Stimulated activated CD8-positive, alpha-beta memory T cell treated with anti-CD3 and anti-CD28 coated beads, Interleukin-2, amount 100 ng/mL, for 1 hour (primary cell): ENCODE measurements at places on chromosomes 13 and 19.

DNA sequence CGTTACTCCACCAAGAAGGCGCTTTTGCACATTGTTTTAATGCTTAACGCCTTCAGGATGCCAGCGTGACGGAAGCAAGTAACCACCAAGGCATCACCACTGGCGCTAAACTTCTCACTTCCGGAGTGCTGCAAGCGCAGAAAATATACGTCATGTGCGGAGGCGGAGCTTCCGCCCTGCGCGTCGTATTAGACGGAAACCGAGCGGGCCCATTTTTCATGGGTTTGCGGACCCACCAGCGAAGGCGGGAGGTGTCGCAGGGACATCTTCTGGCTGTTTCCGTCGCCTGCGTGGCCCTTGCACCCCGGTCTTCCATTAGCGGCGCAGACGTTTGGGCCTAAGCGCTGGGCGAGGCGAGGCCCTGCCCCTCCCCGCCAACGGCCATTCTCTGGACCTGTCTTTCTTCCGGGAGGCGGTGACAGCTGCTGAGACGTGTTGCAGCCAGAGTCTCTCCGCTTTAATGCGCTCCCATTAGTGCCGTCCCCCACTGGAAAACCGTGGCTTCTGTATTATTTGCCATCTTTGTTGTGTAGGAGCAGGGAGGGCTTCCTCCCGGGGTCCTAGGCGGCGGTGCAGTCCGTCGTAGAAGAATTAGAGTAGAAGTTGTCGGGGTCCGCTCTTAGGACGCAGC is at the start of gene ERCC5:
Gene ERCC5, plus strand, starts transcription at position 403 of the 631 bp plus-strand sequence. CDS start 235 bp downstream, outside the sequence.
- peak; percentile 93 for DNase-seq

DNA sequence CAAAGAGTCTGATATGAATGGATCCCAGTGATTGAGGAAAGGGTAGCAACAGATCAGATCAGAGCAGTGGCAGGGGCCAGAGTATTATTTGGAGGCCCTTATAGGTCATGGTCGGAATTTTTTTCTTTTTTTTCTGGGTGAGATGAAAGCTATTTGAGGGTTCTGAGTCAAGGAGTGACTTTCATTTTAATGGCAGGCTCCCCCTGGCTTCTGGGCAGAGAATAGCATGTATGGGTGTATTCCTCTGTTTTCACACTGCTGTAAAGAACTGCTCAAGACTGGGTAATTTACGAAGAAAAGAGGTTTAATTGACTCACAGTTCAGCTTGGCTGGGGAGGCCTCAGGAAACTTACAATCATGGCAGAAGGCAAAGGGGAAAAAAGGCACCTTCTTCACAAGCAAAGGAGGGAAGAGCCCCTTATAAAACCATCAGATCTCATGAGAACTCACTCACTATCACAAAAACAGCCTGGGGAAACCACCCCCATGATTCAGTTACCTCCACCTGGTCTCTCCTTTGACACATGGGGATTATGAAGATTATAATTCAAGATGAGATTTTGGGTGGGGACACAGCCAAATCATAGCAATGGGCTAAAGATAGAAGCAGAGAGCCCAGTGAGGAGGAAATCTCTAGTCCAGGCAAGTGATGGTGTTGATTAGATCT is 3.0 kb upstream of the SLC6A16 start:
- no peak for DNase-seq

DNA sequence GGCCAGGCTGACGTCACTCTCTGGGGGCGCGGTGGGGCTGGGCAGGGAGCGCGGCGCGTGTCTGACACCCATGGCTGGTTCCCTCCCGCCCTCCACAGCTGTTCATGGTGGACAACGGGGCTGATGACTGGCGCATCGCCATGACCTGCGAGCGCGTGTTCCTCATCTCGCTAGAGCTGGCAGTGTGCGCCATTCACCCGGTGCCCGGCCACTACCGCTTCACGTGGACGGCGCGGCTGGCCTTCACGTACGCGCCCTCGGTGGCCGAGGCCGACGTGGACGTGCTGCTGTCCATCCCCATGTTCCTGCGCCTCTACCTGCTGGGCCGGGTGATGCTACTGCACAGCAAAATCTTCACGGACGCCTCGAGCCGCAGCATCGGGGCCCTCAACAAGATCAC is 14.7 kb downstream of the KCNN1 start:
- no peak for DNase-seq

- DNase-seq, result no peak
Measured at GRCh38 chr19:51714848-51715247, 8.9 kb downstream of the HAS1 start.

GRCh38 chr19:611481-611868 is 21.8 kb downstream of the HCN2 start:
- DNase-seq, result no peak

- no peak for DNase-seq
Measured at GRCh38 chr13:32838945-32839344, 177.3 kb upstream of the KL start.

DNA sequence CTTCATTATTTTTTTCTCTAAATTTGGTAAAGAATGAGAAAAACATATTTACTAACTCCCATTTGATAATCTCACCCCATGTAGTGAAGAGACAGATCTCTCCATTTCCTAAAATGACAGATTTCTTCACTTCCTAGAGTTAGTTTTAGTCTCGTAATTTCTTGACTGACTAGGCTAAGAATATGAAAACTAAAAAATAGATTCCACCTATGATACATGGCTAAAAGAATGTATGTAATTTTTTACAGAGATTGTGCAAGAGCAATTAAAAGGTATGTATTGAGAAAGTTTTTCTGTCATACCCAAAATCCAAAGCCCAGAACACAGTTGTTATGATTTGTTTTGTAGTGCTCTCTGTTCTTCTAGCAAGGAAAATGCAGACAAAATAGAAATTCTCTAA is 9.5 kb downstream of the NALCN start:
- no peak for DNase-seq

GRCh38 chr19:3188627-3189596 is 3.2 kb downstream of the NCLN start:
- no peak for DNase-seq

GRCh38 chr13:106467427-106468122 is 67.9 kb downstream of the EFNB2 start:
- no peak for DNase-seq

DNA sequence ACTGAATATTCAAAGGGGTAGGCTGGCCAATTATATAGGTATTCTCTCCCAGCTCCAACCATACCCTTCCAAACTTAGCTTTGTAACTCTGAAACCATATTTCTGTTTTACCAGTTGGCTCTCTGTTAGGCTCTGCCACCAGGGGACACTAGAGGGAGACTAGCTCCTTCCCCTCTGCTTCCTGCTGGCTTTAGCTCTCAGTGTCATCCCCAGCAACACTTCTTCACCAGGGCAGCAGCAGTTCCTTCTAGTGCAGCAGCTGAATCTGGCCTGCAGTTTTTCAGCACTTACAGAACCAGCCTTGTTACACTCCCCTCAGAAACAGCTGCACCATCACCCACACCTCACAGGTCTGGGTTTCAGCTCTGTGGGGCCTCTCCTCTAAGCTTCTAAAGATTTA is 51.0 kb upstream of the DOCK9 start:
- no peak for DNase-seq

GRCh38 chr19:38290631-38291147 is 13.4 kb upstream of the C19orf33 start:
- no peak for DNase-seq

DNA sequence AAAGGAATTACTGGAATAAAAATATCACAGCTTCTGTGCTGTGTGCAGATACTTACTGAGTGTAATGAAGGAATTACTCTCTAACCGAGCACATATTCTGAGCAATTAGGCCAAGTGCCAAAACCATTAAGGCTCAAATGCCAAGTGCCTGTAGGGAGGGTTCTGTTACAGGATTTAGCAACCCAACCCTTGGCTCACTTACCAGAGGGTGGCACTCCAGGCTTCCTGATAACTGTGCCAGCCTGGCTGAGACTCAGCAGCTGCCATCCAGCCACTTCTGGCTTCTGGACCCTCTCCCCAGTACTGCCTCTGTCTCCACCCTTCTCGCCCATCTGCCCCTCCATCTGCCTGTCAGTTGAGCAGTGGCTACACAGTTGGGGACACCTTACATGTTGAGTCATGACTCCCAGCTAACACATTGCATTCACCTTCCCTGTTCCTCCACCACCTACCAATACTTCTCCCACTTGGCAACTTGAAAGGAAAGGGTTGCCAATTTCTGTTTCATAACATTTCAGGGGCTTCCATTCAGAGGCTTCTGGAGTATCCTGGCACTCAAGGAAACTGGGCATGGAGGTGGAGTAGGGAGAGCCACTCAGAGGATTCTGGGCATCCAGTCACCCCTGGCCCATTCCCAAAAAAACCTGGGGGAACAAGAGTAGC is 110.5 kb downstream of the COG6 start:
- no peak for DNase-seq

- DNase-seq, result no peak
Measured at GRCh38 chr19:45153339-45154063, 7.3 kb downstream of the NKPD1 start.

GRCh38 chr13:41601718-41602445 is 144.5 kb downstream of the RGCC start:
- DNase-seq, result no peak

- DNase-seq, result no peak
Measured at GRCh38 chr19:32662186-32662585, 12.8 kb downstream of the ANKRD27 start.

GRCh38 chr13:44365008-44365407 is 8.6 kb upstream of the SERP2 start:
- no peak for DNase-seq

- DNase-seq, result no peak
Measured at GRCh38 chr19:46943150-46943946, 76.3 kb upstream of the NPAS1 start.

DNA sequence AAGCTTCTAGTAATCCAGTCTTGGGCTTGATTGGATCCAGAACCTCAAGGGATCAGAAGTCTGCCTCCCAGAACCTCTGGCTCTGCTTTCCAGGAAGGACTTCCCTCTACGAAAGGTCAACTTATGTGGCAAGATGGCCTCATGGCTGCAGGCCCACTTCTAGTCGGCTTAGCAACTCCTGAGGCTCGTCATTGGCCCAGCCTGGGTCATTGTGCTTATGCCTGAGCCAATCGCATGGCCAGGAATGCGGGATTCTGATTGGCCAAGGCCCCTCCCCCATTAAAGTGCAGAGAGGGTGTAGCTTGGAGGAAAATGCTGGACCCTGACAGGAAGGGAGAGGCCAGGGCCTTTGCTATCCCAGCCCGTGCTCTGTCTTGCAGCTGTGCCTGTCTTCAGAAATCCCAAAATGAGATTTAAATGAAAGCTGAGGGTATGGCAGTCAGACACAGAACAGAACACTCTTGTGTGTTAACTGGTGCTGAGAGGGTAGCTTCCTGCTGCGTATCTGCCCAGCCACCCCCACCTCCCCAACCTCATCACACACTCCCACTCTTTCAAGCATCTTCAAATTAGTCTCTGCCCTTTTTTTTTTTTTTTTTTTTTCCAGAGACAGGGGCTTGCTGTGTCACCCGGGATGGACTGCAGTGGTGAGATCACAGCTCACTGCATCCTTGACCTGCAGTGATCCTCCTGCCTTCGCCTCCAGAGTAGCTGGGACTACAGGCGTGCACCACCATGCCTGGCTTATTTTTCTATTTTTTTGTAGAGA is 5.5 kb upstream of the CCNE1 start:
- DNase-seq, result no peak

DNA sequence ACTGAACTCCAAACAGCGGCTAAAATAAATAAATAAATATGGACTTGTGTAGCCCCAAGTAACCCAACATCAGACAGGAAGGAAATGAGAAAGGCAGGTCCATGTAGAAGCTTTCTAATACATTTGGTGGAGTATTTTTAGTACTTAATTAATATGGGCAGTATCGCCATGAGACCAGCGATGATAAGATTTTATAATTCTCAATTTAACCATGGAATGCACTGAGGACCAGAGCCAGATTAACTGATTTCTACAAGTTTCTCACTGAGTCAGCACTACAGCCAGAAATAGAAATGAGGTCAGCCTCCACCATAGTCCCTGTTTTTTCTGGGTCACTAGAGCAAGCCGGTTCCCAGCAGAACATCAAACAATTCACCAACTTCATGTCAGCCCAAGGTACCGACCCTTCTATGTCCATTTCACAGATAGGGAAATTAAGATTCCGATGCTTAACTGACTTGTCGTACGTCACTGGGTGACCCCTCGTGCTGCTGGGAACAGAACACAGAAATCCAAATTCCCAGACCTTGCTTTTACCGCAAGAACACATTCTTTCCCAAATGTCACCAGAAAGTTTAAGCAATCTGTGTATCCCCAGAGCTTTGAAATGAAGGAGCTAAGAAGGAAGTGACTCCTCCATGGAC is 90.4 kb downstream of the COL4A1 start:
- DNase-seq, result no peak

DNA sequence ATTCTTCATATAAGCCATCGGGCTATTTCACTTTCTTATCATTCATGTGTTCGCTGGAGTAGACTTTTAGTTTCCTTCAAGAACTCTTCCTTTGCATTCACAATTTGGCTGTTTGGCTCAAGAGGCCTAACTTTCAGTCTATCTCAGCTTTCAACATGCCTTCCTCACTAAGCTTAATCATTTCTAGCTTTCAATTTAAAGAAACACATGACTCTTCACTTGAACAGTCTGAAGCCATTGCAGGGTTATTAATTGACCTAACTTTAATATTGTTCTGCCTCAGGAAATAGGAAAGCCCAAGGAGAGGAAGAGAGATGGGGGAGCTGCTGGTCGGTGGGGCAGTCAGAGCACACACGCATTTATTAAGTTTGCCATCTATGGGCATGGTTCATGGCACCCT is 158.1 kb downstream of the SUCLA2 start:
- no peak for DNase-seq

- no peak for DNase-seq
Measured at GRCh38 chr13:106905380-106906162, 337.6 kb upstream of the ARGLU1 start.

DNA sequence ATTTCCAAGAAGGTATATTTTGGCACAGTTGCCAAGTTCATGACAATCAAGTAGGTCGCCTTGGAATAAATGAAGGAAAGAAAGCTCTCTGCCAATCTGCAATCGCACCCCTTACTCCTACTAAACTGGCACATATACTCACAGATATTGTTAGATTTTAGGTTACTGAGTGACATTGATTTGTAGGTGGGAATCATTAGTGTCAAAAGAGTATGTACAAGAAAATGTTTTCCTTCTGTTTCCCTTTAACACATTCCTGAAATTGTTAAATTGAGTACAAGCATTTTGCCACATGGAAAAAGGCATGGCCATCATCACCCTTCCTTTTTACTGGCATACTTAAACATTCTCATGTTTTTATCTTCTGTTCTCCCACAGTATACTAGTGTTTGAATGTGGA is 2868.3 kb upstream of the PCDH20 start:
- DNase-seq, result no peak

DNA sequence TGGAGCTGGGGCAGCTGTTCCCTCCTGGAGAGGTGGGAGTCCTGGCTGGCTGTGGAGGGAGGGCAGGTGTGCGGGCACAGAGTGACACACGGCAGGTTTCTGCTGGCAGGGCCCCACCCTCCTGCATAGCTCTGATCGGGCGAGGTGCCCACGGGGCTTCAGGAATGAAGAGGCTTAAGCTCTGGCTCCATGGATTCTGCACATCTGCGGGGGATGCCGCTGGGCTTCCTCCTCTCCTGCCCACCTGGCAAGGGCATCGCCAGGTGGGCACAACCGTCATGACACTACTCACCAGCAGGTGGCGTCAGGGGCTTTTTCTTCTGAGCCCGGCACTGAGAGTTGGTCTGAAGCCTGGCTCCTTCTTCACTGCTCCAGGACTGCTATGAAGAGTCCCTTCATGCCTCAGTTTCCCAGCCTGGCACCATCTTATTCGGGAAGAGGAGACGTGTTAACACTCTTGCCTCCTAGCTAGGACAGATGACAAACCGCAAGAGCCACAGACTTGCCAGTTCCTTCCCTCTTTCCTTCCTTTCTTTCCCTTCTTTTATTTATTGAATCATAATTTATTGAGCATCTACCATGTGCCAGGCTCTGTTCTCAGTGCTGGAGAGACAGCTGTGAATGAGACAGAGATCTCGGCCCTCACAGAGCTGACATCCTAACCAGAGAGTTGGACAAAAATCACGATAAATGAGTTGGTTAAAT is 15.2 kb upstream of the PAK4 start:
- peak; percentile 49 for DNase-seq
